ENCODE measurements at places on chromosomes 2 and 18.

- DNase-seq: no peak
These were observed 83.4 kb upstream of the RTN4 start for GRCh38 chr2:55133467-55134315.

DNA sequence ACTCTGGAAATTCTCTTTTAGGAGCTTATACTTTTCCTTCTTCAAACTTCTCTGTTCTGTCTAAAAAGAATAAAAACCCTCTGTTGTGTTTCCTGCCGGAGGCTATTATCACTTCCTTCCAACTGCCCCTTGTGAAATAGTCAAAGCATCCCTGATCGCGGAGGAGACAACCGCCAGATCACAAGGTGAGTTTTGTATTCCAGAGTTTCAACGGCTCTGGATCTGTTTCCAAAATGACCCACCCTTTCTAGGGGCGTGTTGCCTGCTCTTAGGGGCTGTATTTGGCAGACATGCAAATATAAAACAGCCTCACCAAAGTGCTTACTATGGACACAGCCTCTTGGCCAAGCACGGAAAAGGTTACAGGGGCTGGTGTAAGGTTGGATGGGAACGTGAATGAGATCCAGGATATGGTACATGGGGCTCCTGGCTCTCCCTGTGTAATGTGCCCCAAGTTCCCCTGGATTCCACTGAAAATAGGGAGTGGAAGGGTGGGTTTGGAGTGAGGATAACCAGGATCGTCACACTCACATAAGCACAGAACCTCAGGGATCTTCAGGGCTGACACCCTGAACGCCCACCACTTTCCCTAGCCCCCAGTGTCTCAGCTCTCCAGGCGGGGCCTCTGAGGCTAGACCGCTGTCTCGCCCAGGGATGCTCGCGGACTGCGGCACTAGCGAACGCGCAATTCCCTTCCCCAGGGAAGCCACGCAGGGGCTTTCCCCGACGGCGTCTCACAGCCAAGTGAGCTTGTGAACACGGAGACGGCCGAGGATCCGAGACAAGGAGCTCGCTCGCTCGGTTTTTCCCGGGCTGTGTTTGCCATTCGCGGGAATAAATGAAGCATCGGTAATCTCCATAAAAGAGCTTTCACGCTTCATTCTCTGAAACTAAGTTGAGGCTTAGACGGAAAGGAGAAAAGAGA is 14.4 kb downstream of the EN1 start:
- DNase-seq: no peak

- DNase-seq: no peak
These were observed 35.4 kb downstream of the PPP4R3B start for GRCh38 chr2:55581874-55582547.

DNA sequence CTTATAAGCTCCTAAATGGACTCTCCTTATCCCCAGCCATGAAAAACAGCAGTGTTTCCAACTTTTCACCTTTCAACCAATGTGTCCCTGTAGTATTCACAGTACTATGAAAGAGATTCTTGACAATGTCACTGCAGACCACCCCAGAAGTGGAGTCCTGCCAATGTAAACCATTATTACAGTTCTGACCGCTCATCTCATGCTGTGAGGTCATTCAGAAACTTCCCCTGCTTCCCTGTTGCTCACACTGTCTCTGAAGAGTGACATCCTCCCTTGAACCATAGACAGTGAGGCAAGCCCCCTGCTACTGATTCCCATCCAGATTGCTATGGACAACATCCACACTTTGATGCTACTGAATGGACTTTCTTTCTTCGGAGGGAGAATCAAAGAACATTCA is 1523.7 kb upstream of the ACVR2A start:
- DNase-seq: no peak

DNA sequence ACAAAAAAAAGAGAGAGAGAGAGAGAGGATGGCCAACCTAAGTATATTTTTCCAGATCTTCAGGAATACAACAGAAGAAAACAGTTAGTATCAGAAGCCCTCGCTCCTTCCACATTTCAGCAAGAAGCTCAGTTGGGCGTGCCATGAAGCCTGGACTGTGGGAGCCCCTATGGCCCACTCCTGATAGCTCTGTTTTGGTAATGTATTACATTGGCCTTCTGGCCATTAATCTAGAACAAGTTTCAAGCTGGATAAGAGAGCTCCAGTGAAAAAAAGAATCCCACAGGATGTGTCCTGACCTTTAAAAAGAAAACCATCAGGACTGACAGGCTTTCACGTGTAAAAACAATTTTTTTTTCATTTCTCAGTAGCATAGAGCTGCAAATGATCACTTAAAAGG is 197.9 kb downstream of the ICOS start:
- no peak for DNase-seq

GRCh38 chr2:201973305-201973928 is 60.2 kb upstream of the FZD7 start:
- no peak for DNase-seq
